ENCODE measurements at places on chromosomes 16 and 17. TPM values are rescaled to one million over a fixed set of nuclear protein-coding genes. Genes with fewer than 3 reads are reported as not detected.

The KRT39 gene
- total RNA-seq: not detected

The GAN gene
- 15.7 TPM for total RNA-seq

The GPR142 gene
- not detected for total RNA-seq

The SP6 gene
- 0.16 TPM for total RNA-seq

The CHST4 gene
- total RNA-seq: not detected

The CDH5 gene
- total RNA-seq: not detected

DNA sequence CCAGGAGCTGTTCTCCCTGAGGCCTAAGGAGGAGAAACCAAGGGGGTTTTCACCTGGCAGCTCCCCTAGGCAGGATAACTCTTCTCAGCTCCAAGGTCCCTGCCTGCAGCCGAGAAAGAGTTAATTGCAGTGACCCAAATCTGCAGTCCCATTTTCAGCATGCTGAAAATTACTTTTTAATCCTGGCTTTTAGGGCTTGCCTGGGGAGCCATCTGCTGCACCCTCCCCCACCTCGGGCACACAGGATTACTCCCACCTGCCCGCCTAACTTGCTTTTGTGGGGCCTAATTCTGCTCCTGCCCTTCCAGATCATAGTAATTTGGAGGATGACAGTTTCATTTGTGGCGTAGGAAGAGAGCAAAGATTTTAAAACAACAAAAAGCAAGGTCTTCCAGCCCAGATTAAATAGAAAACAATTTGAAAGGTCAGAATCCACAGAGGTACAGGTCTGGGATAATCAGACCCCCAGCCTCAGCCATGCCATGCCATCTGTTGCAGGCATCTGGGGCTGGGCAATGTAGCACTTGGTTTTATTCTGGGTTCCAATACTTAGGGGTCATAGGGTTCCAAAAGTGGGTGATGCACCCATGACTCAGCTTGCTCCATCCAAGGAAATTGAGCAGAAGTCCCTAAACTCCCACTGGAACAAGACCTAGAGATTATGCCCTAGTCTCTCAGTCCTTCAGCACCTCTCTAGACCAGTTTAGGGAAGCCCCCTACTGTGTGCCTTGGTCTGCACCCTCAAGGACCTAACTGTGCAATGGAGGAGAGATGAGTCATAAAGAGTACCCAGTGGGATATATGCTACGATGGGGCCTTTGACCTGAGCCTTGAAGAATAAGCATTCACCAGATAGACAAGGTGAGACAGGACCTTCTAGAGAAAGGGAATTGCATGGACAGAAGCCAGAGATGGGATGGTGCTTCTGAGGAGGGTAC is 64.5 kb upstream of the NLK start:
- DNase-seq: no peak

DNA sequence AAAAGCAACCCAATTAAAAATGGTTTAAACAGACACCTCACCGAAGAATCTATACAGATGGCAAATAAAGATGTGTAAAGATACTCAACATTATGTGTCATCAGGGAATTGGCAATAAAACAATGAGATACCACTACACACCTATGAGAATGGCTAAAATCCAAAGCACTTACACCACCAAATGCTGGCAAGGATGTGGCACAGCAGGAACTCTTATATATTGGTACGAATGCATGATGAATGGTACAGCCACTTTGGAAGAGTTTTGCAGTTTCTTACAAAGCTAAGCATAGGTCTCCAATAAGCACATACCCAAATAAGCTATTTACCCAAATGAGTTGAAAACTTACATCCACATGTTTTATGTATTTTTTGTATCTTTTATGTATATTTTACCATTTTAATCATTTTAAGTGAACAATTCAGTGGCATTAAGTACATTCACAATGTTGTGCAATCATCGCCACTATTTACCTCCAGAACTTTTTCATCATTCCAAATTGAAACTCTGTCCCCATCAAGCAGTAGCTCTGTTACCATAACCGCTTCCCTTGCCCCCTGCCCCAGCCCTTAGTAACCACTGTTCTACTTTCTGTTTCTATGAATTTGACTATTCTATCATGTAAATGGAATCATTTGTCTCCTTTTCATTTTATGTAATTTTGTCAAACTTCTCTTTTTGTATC is 6.7 kb upstream of the ALDH3A2 start:
- no peak for DNase-seq

- no peak for DNase-seq
Measured at GRCh38 chr16:28592979-28593553, 3.8 kb downstream of the SULT1A2 start.

DNA sequence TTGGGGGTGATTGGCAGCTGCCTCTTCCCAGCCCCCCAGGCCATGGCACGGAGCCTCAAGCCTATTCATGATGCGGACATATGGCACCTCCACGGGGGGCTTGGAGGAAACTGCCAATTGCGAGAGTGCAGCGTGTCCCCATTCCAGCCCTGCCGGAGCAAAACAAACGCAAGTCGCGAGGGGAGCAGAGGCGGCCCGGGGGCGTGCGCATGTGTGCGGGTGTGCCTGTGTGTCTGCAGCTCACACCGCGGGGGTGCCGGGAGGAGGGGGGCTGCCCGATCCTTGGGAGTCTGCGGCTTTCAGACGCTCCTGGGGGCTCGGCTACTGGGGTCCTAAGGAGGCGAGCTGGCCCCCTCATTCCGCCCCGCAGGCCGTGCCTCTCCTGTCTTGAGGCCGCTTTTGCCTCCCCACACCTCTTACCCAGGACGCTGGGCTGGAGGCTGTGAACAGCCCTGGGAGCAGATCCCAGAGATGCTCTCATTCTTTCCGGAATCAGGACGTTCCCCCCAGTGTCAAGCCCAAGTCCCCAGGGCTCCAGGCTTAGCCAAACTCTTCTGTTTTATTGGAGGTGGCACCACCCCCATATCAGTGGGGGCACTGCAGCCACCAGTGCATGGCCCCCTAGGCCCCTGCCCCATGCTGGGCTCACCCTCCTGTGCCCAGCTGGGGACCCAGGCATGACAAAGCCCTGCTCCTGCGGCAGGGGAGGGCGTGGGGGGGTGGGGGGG is 29.1 kb downstream of the ENDOV start:
- no peak for DNase-seq

DNA sequence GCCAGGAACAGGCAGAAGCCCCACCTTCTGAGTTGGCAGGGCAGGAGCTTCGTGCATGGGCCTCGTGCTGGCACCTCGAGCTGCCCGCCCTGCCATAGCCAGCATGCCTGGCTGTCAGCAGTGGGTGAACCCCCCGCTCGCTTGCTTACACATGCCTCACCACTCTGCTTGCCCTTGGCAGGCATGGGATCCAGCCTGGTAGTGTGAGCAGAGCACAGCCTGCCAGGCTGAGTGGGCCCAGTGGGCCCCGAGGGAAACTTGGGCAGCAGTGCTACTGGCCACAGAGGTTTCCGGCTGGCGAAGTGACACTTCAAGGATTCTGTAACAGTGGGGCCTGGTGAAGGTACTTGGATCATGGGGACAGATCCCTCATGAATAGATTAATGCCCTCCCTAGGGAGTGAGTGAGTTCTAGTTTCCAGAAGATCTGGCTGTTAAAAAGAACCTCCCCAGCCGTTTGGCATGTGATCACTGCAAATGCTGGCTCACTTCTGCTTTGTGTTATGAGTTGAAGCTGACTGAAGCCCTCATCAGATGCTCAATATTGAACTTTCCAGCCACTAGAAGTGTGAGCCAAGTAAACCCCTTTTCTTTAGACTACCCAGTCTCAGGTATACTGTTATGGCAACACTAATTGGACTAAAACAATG is 114.7 kb downstream of the BCAS3 start:
- DNase-seq: no peak

GRCh38 chr16:9081843-9082242 is 9.6 kb upstream of the HAPSTR1 start:
- DNase-seq: no peak

DNA sequence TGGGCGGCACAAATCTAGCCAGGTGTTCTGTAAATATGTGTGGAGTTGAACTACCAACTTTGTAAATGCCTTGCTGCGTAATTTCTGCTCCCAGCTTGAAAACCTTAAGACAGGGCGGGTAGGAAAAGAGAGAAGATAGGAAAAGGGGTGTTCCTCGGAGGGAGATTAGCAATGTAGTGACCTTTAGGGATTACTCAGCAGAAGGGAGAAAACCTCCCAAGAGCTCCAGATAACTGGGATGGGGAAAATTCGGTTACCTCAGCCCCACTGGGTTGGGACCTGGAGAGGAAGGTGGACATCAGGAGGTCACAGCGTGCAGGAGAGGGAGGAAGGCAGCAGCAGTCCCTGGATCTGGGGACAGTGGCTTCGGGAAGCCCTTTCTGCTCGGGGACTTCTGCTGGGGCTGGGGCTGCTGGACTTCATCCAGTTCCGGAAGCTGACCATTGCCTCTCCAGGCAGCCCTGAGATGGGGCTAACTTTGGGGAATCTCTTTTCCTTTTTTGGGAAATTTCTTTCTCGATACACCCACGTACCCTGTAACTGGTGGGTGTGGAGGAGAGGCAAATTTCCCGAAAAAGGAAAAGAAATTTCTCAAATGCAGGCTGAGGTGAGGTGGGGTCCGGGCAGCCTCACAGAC is 39.2 kb downstream of the MPRIP start:
- no peak for DNase-seq

- DNase-seq: no peak
Measured at GRCh38 chr16:35910409-35910808, 2451.0 kb downstream of the TP53TG3F start.

GRCh38 chr17:55479903-55480302 is 31.3 kb downstream of the SMIM36 start:
- DNase-seq: no peak

DNA sequence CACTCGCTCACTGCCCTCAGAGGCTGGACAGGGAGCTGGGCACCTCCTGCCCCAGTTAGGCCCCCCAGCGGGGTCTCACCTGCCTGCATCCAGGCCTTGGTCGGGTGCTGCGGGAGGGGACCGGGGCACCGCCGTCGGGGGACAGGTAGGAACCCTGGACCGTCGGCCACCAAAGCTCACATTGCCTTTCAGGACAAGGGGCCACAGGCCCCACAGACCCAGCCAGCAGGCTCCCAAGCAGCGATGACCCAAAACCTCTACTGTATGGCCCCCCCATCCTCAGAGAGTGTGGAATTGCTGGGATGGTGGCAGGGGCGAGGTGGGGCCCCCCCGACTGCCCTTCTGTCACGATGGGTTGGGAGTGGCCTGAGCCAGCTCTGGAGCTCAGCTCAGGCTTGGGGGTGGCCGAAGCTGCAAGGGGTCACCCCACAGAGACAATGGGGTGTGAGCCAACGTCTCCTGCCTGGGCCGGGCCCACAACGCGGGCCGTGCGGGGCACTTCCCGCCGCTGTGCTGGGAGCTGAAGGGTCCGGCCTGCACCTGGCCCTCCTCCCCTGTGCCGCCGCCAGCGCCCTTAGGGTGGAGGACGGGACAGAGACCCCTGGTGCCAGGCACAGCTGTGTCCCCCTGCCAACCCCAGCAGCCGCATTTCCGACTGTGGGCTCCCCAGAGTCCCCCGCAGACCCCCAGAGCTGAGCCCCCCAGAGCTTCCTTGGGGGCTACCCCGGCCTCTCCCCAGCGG is 498 bp downstream of the IGFALS start:
- DNase-seq: no peak

DNA sequence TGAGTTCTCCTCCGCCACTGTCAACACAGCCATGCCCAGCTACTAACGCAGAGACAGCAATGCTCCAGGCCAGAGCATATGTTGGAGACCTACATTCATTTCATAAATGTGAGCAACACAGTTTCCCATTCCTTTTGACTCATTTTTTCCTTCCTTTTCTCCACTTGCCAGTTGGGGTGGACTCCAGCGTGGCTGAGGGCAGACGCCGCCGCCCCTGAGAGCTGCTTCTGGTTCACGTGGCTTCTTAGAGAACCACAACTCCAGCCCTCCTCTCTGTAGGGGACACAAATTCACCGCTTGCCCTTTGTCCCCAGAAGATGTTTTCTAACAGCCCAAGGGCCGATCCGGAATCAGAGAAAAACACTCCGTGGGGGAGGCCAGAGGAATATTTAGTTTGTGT is 45.8 kb upstream of the ZCCHC14 start:
- DNase-seq: no peak

DNA sequence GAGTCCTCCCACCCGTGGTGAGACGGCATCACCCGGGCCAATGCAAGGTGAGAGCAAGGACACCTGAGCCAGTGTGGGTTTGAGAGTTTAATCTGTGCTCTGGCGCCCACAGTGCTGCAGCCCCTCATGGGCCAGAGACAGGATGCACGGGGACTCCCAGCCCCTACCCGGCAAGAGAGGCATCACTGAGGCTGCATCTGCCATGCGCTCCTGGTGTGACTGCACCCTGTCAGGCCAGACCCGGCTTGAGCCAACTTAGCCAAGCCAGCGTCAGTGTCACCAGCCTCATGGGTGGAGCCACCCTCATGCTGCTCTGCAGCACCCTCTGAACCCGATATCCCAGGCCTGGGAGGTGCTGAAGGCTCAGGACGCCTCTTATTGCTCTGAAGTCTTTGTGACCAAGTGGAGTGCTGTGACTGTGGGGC is 1.3 kb upstream of the BRICD5 start:
- no peak for DNase-seq

GRCh38 chr17:27593857-27594255 is 37.1 kb upstream of the LGALS9 start:
- DNase-seq: no peak

DNA sequence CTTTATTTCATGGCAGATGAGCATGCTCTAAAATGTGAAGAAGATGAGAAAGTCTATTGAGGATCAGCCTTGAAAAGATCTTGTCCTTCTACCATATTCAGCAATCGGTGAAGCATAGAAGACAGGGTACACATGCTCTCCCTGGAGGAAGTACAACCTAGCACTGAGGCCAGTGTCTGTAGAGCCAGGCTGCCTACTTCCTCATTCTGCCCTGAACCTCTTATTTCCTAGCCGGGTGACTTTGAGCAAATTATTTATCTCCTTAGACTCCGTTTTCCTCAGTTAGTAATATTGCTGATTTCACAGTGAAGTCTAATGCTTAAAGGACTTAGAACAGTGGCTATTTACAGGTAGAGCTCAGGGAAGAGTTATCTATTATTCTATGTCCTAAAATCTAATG is 58.4 kb downstream of the TMEM100 start:
- DNase-seq: no peak

DNA sequence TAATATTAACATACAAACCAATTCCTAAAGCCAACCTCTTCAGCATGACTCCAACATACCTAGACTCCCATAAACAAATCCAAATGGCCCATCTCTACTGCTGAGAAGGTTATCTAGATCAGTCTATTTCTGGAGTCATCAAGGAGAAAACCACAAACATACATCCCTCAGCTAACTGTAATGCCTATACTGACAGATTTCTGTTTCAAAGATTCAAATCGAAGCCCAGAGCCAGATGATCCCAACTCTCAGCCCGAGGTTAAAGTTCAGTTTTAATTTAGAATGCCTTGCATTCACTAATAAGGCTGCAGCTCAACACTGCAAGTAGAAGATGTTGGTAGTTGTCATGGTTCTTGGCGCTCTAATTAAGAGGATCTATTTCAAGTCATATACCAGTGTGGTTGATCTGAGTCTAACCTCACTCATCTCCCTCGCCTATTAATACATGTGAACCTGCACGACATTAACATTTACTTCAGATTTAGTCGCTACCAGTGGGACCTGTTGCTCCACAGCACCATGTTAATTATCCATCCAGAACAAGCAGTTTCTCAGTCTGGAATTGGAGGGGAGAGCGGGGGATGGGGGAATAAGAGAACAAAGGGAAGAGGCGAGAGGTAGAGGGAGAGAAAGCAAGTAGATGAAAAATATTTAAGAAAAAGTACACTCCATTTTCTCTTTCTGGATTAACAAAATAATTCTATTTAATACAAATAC is 15.4 kb downstream of the PHF12 start:
- DNase-seq: no peak

Data from activated naive CD4-positive, alpha-beta T cell treated with anti-CD3 and anti-CD28 coated beads, Interleukin-2, amount 50 U/mL, for 72 hours (primary cell).